ENCODE measurements at places on chromosomes 2 and 18. TPM values are rescaled to one million over a fixed set of nuclear protein-coding genes. Genes with fewer than 3 reads are reported as not detected.

DNA sequence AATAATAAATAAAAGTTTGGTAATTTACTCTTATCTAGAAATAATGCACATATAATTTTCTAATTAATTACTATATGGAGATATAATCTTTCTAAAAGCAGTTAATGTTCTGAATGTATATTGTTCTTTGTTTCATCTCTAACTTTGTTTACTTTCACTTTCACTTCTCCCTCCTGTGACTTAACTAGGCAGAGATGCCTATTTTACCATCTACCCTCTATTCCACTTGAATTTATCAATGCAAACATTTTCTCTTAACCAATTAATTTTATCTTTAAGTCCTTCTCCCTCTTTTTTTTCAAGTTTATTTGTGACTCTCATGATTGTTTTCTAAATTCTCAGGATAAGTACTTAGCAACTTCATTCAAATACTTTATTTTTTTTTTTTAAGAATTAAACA is 55.1 kb upstream of the IL1RL1 start:
- no peak for DNase-seq

- DNase-seq: no peak
Measured at GRCh38 chr2:15766303-15766861, 174.0 kb upstream of the MYCN start.

GRCh38 chr2:68767031-68767961 is 32.7 kb downstream of the ARHGAP25 start:
- no peak for DNase-seq

The SP3 gene
- total RNA-seq: 63.4 TPM

DNA sequence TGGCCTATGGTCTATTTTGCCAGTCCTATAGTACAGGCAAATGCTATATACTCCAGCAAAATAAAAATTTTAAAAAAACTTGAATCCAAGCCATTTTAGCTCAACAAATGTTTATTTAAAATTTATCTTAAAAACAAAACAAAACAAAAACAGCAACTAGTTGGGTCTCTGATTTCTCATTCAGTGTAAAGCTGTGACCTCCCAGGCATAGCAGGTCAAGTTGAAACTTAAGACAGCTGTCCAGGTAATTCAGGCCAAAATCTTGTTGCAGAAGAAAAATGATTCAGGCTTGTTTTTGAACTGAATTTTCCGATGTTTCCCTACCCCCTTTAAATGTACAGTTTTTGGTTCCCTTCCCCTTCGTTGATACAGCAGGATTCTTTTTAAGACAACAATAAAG is 58.5 kb downstream of the CABLES1 start:
- no peak for DNase-seq

GRCh38 chr2:147488472-147488871 is 356.4 kb upstream of the ACVR2A start:
- DNase-seq: no peak
